ENCODE measurements at places on chromosomes 4 and X. TPM values are rescaled to one million over a fixed set of nuclear protein-coding genes. Genes with fewer than 3 reads are reported as not detected.

DNA sequence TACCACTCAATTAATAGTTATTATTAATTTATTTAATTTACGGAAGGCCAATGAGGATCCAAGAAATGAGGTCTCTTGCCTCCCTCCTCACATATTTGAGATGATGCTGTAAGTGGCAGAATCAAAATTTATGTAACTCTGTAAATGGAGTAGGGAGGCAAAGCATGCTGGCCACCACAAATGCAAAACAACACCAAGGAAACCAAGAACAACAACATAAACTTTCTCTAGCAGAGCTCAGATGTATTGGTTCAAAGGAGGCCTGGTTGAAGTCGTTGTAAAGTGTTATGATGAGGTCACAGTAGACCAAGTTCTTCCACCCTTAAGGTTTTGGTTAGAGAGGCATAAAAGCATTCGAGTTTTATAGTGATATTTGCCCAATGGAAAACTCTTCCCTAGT lies 194.8 kb upstream of the FAT1 start:
- no peak for DNase-seq

DNA sequence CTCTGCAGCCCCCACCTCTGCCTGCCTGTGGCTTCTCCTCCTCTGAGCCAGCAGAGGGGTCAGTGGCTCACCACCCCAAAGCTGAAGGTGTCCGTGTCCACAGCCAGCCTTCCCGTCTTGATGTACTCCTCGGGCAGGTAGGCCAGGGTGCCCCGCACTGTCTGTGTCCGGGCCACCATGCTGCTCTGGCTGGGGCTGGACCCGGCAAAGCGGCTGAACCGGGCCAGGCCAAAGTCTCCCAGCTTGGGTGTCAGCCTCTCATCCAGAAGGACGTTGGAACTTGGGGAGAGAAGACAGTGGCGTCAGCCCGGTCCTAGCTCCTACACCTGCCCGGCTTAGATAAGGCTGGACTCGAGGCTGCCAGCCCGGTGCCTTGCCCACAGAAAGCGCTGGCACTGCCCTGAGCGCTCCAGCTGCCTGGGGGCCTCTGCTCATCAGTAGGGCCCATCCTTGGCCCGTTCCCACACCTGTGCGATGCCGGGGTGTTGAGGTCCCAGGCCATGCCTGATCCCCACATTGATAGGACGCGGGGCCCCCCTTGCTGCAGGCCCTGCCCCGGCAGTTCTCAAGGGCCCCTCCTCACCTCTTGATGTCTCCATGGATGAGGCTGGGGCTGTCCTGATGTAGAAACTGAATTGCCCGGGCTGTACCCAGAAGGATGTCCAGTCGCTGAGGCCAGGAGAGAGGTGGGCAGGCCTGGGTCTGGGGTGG lies 3.2 kb downstream of the IRAK1 start:
- no peak for DNase-seq

Gene RPS6KA6
- total RNA-seq, result 1.9 TPM

GRCh38 chr4:2036327-2036726 lies 22.8 kb upstream of the NAT8L start:
- no peak for DNase-seq

Gene BANK1
- 0.17 TPM for total RNA-seq

Gene TIGD4
- 0.42 TPM for total RNA-seq

DNA sequence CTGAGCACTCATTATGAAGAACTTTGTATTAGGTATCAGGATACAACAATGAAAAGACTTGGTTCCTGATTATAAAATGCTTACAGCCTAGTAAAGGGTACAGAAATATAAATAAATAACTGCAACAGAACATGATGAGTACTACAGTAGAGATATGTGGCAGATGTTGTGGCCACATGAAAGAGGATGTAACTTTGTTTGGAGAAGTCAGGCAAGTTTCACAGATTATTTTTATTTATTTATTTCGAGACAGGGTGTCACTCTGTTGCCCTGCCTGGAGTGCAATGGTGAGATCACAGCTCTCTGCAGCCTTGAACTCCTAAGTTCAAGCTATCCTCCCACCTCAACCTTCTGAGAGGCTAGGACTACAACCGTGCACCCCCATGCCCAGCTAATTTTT lies 15.8 kb upstream of the UBE2K start:
- DNase-seq, result no peak

DNA sequence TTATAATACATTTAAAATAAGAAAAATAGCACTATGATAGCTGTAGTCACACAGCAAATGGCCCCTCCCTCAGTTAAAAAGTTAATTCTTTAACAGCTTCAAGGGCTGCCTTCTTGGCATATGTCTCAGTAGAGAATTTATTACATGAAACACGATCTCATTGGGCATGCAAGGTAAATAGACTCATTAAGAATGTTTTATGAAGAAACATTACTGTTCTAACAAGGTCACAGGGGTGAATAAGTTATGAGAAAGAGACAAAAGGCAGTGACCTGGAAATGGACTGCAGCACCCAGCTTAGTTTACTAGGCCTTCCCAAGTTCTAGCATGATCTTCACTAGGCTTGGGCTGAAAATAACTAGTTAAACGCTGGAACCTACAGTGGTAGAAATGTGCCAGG lies 277.7 kb downstream of the NR3C2 start:
- DNase-seq, result no peak

DNA sequence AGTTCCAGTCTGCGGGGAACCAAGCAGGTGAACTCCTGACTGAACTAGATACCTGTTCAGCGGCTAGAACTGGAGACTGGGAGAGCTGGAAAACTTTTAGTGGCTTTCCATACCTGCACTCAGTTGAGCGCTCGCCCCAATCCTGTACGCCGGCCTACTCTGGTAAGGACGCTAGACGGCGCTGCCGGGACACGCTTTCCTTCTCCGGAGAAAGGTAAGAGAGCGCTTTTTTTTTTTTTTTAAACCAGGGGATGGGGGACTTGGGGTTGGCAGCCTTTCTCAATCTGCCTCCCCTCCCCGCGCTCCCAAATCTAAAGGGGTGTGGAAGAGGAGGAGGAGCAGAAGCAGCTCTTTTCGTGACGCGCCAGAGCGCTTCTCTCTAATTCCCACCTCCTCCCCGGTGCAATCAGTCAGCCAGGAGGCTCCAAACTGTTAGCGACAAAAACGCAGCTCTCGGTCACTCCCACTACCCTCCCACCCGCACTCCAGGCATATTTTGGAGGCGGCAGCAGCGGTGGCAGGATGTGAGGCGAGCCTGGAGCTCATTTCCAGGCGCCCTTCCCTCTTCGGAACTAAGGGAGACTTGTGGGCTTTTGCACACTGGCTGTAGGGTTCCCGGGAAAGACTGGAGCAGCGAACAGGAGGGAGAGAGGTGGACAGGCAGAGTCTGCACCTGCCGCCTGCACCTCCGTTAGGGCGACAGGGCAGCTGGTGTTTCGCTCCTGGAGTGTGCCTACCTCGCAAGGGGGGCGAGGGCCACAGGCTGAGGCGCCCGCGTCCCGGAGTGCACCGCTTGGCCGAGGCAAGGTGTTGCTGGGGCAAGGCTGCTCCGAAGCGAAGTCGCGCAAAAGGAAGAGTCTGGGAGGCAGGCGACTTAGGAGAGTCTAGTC lies at the start of gene IL1RAPL2:
TSS of gene IL1RAPL2 (plus strand) at position 409 of the 890 bp plus-strand sequence.
- no peak for DNase-seq

Gene RADX
- 1.0 TPM for total RNA-seq

Gene LINC00632
- total RNA-seq, result 28.7 TPM

- no peak for DNase-seq
Measured at GRCh38 chr4:38523054-38523453, 140.9 kb upstream of the KLF3 start.

DNA sequence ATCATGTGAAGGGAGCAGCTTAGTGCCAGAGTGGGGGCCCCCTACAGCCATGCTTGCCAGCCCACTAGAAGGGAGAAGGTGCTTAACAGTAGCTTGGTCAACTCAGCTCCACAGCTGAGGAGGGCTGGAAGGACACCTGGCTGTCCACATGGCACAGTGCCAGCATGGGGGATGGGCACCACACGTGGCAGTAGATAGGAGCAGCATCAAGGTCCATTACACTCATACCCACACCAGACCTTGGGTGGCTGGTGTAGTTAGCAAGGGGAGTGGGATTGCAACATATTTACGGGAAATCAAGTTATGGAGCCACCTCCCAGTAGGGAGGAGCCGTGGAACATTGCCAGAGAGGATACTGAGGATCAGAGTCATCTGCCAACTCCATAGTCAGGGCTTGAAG lies 37.9 kb upstream of the SLC4A4 start:
- DNase-seq, result no peak

Gene STK32B
- total RNA-seq, result 0.28 TPM

DNA sequence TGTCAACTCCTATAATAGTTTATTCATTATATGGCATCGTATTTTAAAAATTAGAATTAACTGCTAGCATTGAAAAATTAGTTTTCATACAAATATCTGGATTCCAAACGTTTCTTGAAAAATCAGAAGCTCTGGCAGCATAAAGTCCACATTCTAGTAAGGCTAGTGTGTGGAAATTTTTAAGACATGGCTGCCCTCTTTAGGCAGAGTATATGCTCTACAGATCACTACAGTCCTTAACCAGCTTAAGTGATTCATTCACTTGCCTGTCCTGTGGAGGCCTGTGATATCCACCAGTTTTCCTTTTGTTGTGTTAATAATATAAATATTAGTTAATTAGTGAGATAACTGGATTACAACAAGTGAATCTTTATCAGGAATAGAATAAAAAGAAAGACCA lies 287.2 kb downstream of the OPHN1 start:
- no peak for DNase-seq

Gene SCD5
- total RNA-seq, result 1.9 TPM

Gene NAP1L3
- 0.84 TPM for total RNA-seq

Gene CFP
- total RNA-seq, result 14.1 TPM

DNA sequence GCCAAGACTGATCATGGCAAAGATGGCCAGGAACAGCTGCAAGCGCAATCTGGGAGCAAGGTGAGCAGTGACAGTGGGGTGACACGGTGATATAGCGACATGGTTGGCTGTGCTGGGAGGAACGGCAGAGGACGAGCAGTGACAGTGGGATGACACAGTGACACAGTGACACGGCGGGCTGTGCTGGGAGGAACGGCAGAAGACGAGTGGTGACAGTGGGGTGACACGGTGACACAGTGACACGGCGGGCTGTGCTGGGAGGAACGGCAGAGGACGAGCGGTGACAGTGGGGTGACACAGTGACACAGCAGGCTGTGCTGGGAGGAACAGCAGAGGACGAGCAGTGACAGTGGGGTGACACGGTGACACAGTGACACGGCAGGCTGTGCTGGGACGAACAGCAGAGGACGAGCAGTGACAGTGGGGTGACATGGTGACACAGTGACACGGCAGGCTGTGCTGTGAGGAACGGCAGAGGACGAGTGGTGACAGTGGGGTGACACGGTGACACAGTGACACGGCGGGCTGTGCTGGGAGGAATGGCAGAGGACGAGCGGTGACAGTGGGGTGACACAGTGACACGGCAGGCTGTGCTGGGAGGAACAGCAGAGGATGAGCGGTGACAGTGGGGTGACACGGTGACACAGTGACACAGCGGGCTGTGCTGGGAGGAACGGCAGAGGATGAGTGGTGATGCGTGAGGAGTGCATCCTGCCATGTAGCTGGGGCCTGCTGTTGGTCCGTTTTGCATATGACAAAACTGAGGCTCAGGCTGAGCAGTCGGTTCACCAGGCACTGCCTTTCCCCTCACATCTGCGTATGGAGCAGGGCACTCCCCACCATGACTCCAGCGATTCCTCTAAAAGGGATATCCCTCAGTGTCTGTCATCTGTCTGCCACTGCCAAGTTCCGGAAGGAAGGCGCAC lies 36.0 kb upstream of the MXD4 start:
- DNase-seq, result no peak

DNA sequence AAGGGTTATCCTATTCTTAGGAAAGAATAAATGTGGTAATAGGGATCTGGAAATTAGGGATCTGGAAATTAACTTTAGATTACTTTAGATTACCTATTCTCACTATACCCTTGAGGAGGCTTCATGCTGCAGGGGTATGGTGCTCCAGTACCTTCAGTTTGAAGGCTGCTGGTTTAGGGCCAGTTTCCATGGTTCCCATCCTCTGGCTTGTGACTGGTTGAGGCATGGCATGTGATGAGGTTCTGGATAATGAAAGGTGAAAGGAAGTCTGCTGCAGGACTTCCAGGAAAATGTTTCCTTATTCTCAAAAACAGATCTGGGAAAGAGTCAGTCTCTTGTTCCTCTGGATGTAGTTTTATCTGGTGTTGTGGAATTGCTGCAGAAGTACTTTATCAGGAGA lies 25.9 kb downstream of the FRAS1 start:
- DNase-seq, result no peak

GRCh38 chrX:66071126-66071525 lies 31.2 kb upstream of the VSIG4 start:
- DNase-seq, result no peak

Gene TGIF2LX
- total RNA-seq, result not detected

- DNase-seq, result no peak
Measured at GRCh38 chrX:71514367-71515037, 18.4 kb upstream of the OGT start.

Gene XG
- not detected for total RNA-seq

Gene LRP2BP
- 0.17 TPM for total RNA-seq

GRCh38 chr4:148048598-148048997 lies 316.7 kb downstream of the ARHGAP10 start:
- DNase-seq, result no peak

Gene TMEM150C
- total RNA-seq, result 4.8 TPM
